Peyer's patch (tissue), 4 donors: ENCODE measurements at places on chromosomes 12 and 14.

GRCh38 chr14:68135566-68135965 lies 316.0 kb downstream of the RAD51B start:
- no peak for DNase-seq

DNA sequence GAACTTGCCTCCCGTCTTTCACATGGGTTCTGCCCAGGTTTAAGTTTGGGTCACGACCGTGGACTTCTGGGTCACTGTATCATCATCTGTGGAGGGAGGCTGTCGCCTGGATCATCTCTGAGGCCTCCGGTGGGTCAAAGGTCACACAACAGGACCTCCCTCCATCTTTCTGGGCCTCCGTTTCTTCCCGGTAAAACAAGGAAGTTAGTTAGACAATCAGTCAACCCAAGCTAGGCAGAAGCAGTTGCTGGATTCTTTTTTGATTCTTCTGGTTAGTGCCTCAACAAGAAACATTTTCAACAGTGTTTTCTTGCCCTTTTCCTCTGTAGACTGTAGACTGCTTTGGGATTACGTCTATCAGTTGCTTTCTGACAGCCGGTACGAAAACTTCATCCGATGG lies 186.6 kb upstream of the BCL2L14 start:
- no peak for DNase-seq

- no peak for DNase-seq
Observed at GRCh38 chr14:52840877-52841276, 49.5 kb upstream of the GNPNAT1 start.

- DNase-seq = no peak
Observed at GRCh38 chr12:68100241-68100640, 59.3 kb downstream of the IFNG start.

DNA sequence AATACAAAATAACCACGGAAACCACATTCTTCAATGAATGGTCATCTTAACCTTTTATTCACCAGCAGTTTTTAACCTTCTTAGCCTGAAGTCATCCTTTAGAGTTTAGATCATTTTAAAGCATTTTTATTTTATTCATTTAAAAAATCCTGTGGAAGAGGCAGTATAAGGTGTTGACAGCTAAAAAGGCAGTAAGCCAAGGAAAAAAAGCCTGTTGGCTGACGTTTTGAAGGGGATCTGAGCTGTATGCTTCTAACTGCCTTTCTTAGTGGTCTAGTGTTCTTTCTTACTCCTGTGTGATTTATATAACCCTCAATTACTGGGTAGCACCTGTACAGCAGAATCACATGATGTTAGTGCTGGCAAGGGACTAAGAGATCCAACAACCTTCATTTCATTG lies 438.3 kb upstream of the SEL1L start:
- DNase-seq = no peak

DNA sequence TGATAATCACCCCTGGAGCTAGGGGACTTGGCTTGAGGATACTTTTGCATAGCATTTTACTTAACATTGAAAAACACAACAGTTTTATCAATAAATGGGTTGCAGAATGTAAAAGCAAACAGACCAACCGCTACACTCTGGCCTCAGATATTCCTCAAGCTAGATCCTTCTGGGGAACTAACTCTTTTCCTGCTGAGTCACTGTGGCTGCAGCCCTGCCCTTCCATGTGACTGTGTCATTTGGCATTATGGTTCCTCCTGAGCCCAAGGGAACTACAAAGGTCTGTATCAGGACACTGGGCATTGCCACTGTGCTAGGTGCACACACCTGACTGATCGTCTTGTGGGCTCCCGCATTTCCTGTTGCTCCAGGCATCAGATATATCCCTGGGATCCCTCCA lies 56.6 kb downstream of the TTC9 start:
- DNase-seq = no peak

DNA sequence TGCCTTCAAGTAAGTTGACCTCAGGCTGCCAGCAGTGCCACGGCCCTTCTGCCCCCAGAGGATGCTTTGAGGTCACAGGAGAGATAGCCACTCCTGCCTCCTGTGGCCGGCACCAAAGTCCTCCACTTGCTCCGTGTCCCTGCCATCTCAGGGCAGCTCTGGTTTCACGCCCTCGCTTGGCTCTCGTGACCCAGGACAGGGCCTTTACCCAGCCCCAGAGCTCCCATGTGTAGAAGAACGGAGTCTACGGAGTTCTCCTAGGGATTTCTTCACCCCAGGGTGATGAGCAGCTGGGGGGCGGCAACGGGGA lies 178.1 kb downstream of the ADGRD1 start:
- DNase-seq = no peak

- DNase-seq = no peak
Observed at GRCh38 chr12:45411626-45412025, 195.7 kb downstream of the ANO6 start.

DNA sequence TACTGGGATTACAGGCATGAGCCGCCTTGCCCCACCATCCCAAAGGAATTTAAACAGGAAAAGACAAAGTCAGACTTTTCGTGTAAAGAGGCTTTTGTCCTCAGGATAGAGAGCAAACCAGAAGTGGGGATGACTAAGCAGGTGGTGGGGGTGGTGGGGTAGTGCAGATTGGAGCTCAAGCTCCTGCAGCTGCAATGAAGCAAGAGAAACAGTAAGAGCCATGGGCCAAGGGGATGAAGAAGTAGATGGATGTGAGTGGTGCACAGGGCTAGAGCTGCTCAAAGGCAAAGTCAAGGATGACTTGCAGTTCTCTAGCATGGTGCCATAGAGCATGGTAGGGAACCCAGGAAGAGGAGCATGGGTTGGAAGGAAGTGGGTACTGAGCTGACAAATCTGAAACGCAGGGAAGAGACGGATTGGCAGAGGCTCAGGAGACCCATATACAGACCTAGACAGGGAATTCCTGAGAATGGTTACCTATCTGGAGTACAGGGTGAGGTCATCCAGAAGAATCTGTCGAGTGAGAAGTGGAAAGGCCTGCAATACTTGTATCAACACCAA lies 11.4 kb upstream of the RNF34 start:
- DNase-seq = no peak

- DNase-seq = no peak
Observed at GRCh38 chr14:64550621-64551333, 1.0 kb downstream of the PPP1R36 start.

GRCh38 chr14:54610051-54610977 lies 43.4 kb downstream of the SAMD4A start:
- no peak for DNase-seq

GRCh38 chr12:40049268-40049667 lies 56.6 kb downstream of the SLC2A13 start:
- no peak for DNase-seq

- no peak for DNase-seq
Observed at GRCh38 chr14:100907240-100907639, 3.7 kb upstream of the RTL1 start.

GRCh38 chr12:83889745-83890144 lies 1022.9 kb downstream of the SLC6A15 start:
- DNase-seq = no peak

DNA sequence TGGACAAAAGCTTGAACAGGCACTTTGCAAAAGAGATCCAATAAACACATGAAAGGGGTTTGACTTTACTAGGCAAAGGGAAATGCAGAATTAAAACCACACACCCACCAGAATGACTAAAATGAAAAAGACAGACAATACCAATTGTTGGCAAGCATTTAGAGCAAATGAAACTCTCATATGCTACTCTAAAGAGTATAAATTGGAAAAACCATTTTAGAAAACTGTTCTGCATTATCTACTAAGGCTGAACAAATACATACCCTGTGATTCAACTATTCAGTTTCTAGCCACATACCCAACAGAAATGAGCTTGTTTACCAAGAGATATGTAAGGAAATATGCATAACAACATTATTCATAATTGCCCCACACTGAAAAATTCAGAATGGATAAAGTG lies 8.5 kb upstream of the IL22 start:
- DNase-seq = no peak

- DNase-seq = no peak
Observed at GRCh38 chr14:85441909-85442643, 87.9 kb upstream of the FLRT2 start.

DNA sequence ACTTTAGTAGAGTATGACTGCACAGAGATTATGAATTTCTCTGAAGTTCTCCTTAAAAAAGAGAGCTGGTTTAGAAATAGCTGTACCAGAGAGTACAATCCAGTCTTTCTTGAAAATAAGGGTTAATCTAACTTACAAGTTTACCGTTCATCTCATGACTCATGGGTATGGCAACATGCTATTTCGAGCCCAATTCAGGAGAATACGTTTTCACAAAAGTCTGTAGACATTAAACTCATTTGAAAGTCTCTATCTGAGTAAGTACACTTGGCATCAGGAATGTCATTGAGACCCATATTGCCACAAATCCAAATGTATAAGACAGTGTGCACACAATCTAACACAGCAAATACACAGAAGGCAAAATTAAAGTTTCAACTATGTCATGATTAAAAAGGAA lies 160.5 kb downstream of the PIK3C2G start:
- no peak for DNase-seq

DNA sequence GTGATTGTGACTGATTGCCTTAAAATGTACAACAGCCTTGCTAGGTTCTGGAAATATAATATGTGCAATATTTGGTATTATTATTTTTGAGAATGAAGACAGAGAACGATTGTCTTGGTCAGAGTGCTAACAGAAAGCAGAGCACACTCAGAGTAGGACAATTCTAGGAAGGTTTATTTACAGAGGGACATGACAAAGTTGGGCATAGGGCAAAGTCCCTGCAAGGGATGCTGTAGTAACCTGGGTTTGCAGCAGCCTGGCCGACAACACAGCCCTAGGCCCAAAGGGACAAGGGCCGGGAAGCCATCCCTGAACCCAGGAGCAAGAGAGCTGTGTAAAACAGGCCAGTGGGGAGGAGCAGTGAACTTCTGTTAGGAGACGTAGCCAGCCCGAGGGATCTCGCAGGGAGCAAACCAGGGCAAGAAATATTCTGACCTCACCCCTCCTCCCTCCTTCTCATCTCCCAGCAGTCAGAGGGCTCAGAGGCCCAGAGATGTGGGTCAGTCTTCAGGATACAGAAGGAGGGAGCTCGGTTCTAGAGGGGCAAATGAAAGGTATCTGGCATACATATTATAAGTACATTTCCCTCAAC lies 51.0 kb upstream of the FERMT2 start:
- DNase-seq = no peak

GRCh38 chr12:43294916-43295315 lies 257.1 kb downstream of the ADAMTS20 start:
- DNase-seq = no peak

DNA sequence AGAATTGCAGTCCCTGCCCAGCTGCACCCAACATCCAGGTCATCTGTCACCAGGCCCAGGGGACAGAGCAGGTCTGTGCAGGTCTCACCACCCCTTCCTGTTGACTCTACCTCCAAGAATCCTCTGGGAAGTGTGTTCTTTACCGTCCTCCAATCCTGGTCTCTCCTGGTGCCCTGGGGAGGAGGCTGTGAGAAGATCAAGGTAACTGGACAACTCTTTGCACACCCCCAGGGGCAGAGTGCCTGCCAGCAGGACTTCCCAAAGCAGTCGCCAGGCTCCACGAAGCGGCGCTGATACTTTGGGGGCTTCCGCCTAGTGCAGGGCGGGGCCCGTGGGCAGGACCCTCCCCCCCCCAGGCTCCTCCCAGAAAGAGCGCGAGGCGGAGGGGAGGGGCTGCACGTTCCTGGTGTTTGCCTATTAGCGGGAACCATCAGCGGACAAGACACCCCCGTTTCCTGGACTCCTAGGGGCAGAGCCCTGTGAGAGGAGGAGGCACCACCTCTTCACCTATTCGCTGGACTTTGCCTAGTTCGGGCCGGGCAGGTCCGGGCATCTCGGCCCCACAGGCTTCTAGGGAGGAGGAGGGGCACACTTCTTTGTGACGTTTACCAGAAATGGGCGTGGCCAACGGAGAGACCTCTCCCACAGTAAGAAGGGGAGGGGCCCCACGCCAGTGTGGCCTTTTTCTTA lies 918.0 kb downstream of the AACS start:
- peak; percentile 19 for DNase-seq

- no peak for DNase-seq
Observed at GRCh38 chr14:92706386-92706785, 42.0 kb downstream of the LGMN start.

GRCh38 chr12:62916632-62917425 lies 18.1 kb downstream of the PPM1H start:
- DNase-seq = no peak

- no peak for DNase-seq
Observed at GRCh38 chr12:47411966-47412365, 293.9 kb downstream of the RPAP3 start.

- DNase-seq = no peak
Observed at GRCh38 chr14:58812050-58812910, 174.5 kb downstream of the DACT1 start.

GRCh38 chr12:46892887-46893286 lies 67.1 kb upstream of the SLC38A4 start:
- DNase-seq = no peak

DNA sequence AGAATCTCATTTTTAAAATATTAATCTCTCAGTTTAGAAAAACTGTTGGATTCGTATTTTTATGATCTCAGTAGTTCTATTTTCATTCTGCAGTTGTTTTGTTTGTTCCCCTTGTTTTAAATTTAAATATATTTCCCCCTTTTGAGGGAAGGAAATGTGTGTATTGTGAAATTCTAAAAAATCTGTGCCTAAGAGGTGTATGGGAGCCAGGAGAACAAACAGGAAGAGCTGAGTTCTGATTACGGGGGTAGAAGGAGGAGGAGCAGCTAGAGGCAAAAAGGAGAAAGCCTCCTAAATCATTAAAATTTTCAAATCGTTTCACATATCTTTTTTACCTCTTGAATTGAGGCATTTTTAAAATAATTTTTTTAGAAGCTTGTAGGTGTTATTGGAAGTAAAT lies 2.3 kb downstream of the RDH12 start:
- no peak for DNase-seq

GRCh38 chr14:90087433-90087832 lies 25.6 kb downstream of the KCNK13 start:
- DNase-seq = no peak

DNA sequence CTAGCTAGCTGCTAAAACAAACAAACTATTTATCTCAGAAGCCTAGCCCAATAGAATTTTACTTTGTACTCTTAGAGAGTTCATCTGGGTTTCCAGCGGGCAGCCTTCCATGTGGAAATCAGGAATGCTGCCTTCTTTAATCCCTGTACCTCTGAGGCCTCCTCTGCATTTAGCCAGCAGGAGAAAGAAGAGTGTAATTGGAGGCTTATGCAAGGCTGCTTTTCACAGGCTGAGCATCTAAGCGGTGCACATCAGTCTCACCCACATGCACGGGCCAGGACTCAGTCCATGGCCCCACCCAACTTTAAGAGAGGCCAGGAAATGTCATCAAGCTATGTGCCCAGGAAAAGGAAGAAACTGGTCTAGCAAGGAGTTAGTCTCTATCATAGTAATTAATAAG lies 14.0 kb upstream of the PTGDR start:
- DNase-seq = no peak

GRCh38 chr14:103155010-103155409 lies 31.7 kb downstream of the TNFAIP2 start:
- peak; percentile 76 for DNase-seq
